ENCODE measurements at places on chromosomes 3 and 15.

GRCh38 chr15:29130951-29131839 lies 138.4 kb downstream of the NSMCE3 start:
- DNase-seq: peak; percentile 12
- no peaks in the 10 kb centered on the region for H3K27me3 ChIP-seq
- no peak overlapping the region for H3K27ac ChIP-seq
- no peak overlapping the region for H3K4me3 ChIP-seq
- no peaks in the 10 kb centered on the region for H3K36me3 ChIP-seq
- H3K4me1 ChIP-seq: peaks cover 5% of the 10 kb centered on the region

DNA sequence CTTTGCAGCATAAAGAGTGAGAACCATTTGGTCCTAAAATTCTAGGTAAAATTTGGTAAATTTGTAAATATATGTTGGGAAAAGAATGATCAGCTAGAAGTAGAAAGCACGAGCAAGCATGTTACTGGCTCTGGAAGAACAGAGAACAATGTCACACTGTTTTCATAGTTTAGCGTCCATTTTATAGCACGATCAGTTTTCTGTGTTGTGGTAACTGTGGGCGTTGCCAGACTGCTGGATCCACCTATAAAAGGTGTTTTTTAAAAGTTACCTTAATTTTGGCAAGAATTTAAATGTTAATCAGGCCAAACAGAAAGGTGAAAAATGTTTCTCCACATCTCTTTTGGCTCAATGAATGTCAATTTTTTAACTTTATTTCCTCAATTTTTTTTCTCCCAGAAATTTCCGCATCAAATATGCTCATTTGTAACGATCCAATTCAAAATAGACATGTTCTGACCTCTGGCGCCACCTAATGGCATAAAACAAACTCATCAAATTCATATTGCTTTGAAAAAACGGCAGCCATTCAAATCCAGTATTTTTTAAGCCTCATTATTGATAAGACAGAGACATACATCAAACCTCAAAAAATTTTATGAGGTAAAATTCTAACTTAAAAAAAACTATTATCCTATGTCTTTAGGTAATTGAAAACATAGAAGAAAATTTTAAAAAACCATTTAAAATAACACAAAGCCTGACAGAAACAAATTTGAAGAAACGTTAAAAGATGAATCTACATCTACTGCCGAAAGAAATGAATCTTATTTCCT lies 5.5 kb upstream of the GP5 start:
- H3K36me3 ChIP-seq: peaks cover 15% of the 10 kb centered on the region
- DNase-seq: no peak
- H3K4me1 ChIP-seq: no peaks in the 10 kb centered on the region
- H3K27me3 ChIP-seq: no peaks in the 10 kb centered on the region
- H3K4me3 ChIP-seq: no peak overlapping the region

GRCh38 chr3:27454914-27455313 lies 29.3 kb downstream of the SLC4A7 start:
- H3K36me3 ChIP-seq: peaks cover 8% of the 10 kb centered on the region
- no peak overlapping the region for H3K27ac ChIP-seq

DNA sequence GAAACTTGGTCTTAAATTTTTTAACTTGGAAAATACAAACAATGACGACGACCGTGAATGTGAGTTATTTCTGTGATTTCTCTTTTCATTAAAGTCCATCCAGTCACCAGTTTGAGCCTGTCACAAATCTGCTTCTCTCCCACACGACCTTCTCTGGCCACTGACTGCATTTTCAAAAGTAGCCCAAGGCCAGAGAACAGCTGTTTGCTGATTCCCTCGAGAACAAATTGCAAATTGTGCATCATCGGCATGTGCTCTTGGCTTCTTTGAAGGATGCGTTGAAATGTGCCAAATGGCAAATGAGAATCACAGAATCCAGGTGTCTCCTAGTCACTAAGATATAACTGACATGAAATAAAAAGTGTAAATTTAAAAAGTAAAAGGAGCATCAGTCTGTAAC lies 106.4 kb downstream of the AQP9 start:
- no peak overlapping the region for H3K27ac ChIP-seq
- DNase-seq: no peak
- H3K4me3 ChIP-seq: no peak overlapping the region
- no peaks in the 10 kb centered on the region for H3K27me3 ChIP-seq

DNA sequence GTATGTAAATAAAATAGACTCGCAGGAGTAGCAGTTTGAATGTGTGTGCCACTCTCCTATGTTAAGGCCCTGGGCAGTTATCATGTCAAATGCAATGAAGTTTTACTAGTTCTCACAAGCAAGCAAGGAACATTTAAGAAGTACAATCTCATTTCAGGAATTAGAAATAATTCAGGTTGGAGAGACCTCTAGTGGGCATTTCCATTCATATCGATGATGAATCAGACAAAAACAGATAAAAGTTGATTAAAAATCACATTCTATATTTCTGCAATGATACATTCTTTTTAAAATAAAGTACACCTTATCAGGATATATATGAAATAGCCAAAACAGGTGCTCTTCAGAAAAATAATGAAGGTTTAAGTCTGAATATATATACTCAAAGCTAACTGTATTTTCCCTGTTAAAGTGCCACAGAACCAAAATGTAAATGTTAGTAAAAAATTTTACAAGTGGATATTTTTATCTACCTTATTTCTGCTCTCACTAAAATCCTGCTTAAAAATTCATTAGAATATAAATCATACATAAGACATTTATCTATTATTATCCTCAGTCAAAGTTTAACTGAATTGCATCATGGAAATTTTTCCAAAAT lies 492.4 kb upstream of the FRG2C start:
- no peaks in the 10 kb centered on the region for H3K27me3 ChIP-seq
- no peak overlapping the region for H3K4me3 ChIP-seq
- no peak overlapping the region for H3K27ac ChIP-seq
- no peaks in the 10 kb centered on the region for H3K36me3 ChIP-seq
